Naive B cell (primary cell): ENCODE measurements at places on chromosomes 6 and 20. TPM values are rescaled to one million over a fixed set of nuclear protein-coding genes. Genes with fewer than 3 reads are reported as not detected.
A peak's percentile ranks its signal among the peaks of the same experiment; 100 is the strongest.

- no peak for DNase-seq
- no peak overlapping the region for H3K27ac ChIP-seq
- no peak overlapping the region for H3K4me3 ChIP-seq
- no peaks in the 10 kb centered on the region for H3K36me3 ChIP-seq
Observed at GRCh38 chr20:8470156-8470555, 338.1 kb downstream of the PLCB1 start.

DNA sequence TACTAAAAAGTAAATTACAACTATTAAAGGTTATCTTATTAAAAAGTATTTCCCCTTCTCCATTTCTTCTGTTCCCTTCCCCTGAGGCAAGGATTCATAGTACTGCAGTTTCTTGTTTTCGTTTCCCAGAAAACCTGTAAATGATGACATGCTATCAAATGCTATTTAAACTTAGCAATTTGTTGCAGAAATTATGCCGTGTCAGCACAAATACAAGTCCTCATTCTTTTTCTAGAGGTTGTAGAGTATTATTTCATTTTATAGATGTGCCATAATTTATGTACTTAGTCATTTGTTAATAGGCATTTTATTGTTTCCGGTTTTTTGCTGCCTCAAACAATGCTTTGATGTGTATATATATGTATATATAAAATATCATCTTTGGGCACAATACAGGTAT, 268.4 kb downstream of the PLCB1 start:
- no peaks in the 10 kb centered on the region for H3K36me3 ChIP-seq
- H3K4me3 ChIP-seq: no peak overlapping the region
- DNase-seq: no peak
- H3K27me3 ChIP-seq: no peaks in the 10 kb centered on the region

GRCh38 chr6:170143401-170144150, 147.3 kb downstream of the DLL1 start:
- peaks cover 32% of the 10 kb centered on the region for H3K4me1 ChIP-seq
- H3K36me3 ChIP-seq: peaks cover 8% of the 10 kb centered on the region
- H3K27me3 ChIP-seq: peaks cover 12% of the 10 kb centered on the region
- no peak for DNase-seq

GRCh38 chr20:53510262-53510661, 83.4 kb downstream of the ZNF217 start:
- H3K27ac ChIP-seq: no peak overlapping the region
- H3K36me3 ChIP-seq: no peaks in the 10 kb centered on the region
- peaks cover 6% of the 10 kb centered on the region for H3K27me3 ChIP-seq
- DNase-seq: no peak
- H3K4me1 ChIP-seq: no peaks in the 10 kb centered on the region

Gene SYNGAP1
- polyA plus RNA-seq: 0.25 TPM

Gene CSNK2A1
- polyA plus RNA-seq: 63.7 TPM

Gene SLC13A3
- polyA plus RNA-seq: not detected

DNA sequence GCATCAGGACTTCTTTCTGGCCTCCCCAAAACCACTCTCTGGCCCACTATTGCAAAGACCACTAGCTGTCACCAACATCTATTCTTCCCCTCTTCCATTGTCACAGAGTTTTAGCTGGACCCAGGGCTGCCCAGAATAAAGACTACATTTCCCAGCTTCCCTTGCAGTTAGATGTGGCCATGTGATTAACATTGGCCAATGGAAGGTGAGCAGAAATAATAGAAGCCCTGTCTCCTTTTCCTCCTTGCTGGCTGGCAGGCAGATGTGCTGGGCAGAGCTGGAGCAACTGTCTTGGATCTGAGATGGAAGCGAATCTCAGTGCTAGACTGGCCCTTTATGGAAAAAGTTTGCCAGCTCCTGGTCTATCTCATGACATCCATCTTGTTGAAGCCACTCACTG, 97.0 kb downstream of the KCNB1 start:
- no peak for DNase-seq
- H3K27me3 ChIP-seq: peaks cover 68% of the 10 kb centered on the region
- H3K4me1 ChIP-seq: no peaks in the 10 kb centered on the region
- no peak overlapping the region for H3K27ac ChIP-seq
- H3K36me3 ChIP-seq: peaks cover 5% of the 10 kb centered on the region
- H3K4me3 ChIP-seq: no peak overlapping the region

GRCh38 chr6:153960281-153960680, 78.8 kb upstream of the OPRM1 start:
- H3K4me3 ChIP-seq: no peak overlapping the region
- no peaks in the 10 kb centered on the region for H3K27me3 ChIP-seq
- DNase-seq: no peak
- H3K36me3 ChIP-seq: no peaks in the 10 kb centered on the region
- no peak overlapping the region for H3K27ac ChIP-seq
- H3K4me1 ChIP-seq: peaks cover 9% of the 10 kb centered on the region

Gene CD24
- polyA plus RNA-seq: 137 TPM

GRCh38 chr6:158376631-158377081, 64.4 kb downstream of the TULP4 start:
- no peak overlapping the region for H3K4me3 ChIP-seq
- no peaks in the 10 kb centered on the region for H3K27me3 ChIP-seq
- H3K36me3 ChIP-seq: peaks cover 4% of the 10 kb centered on the region
- no peak for DNase-seq
- H3K4me1 ChIP-seq: peaks cover 50% of the 10 kb centered on the region

Gene GABRR1
- not detected for polyA plus RNA-seq

- no peak for DNase-seq
- peaks cover 9% of the 10 kb centered on the region for H3K27me3 ChIP-seq
- H3K36me3 ChIP-seq: no peaks in the 10 kb centered on the region
- H3K4me1 ChIP-seq: no peaks in the 10 kb centered on the region
- no peak overlapping the region for H3K27ac ChIP-seq
Observed at GRCh38 chr6:154548130-154548830, 37.8 kb upstream of the CNKSR3 start.

- DNase-seq: no peak
- H3K27ac ChIP-seq: no peak overlapping the region
- peaks cover 30% of the 10 kb centered on the region for H3K36me3 ChIP-seq
- H3K4me1 ChIP-seq: no peaks in the 10 kb centered on the region
- peaks cover 14% of the 10 kb centered on the region for H3K27me3 ChIP-seq
Observed at GRCh38 chr6:105711216-105711615, 308.3 kb upstream of the PREP start.

DNA sequence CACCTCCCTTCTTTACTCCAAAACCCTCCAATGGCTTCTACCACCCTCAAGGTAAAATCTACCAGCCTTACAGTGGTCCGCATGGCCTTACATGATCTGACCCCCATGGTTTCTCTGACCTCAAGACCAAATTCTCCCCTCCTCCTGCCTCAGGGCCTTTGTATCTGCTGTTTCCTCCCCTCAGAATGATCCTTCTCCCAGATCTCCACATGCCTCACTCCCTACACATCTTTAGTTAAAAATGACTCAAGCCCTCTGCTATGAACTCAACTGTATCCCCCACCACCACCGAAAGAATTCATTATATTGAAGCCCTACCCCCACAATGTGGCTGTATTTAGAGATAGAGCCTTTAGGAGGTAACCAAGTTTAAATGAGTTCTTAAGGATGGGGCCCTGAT, 4.1 kb downstream of the SLC23A2 start:
- H3K27me3 ChIP-seq: no peaks in the 10 kb centered on the region
- no peak for DNase-seq
- peaks cover 86% of the 10 kb centered on the region for H3K4me1 ChIP-seq
- H3K4me3 ChIP-seq: peak overlapping the region; percentile 25
- H3K36me3 ChIP-seq: no peaks in the 10 kb centered on the region
- peak overlapping the region; percentile 71 for H3K27ac ChIP-seq
